M059J (cell line): ENCODE measurements at places on chromosomes 16 and 17. TPM values are rescaled to one million over a fixed set of nuclear protein-coding genes. Genes with fewer than 3 reads are reported as not detected.
A peak's percentile ranks its signal among the peaks of the same experiment; 100 is the strongest.

MLST8 gene
- 18.9 and 26.5 TPM in 2 replicates for total RNA-seq

- peak; percentile 65 for DNase-seq
Observed at GRCh38 chr17:38867179-38867967, 2.5 kb upstream of the LASP1 start.

DNA sequence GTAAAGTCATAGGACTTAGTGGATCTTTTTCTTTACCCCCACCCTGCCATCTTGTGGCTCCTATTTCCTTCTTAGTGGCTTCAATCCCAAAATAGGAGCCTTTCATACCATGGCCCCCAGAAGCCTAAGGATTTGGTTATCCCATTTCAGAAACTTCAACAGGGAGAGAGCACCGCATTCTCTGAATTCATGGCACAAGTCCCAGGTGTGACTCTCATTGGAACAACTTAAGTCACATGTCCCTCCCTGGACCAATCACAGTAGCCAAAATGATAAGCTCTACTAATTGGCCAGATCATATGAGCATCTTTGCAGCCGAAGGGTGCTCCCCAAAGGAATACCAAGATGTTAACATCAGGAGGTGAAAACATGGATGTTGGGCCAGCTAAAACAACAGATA, 43.2 kb downstream of the AXIN2 start:
- DNase-seq: peak; percentile 38

GRCh38 chr17:65202844-65203571, 65.8 kb downstream of the RGS9 start:
- DNase-seq: no peak

GRCh38 chr16:3027983-3028715, 4.3 kb downstream of the THOC6 start:
- DNase-seq: no peak

DNA sequence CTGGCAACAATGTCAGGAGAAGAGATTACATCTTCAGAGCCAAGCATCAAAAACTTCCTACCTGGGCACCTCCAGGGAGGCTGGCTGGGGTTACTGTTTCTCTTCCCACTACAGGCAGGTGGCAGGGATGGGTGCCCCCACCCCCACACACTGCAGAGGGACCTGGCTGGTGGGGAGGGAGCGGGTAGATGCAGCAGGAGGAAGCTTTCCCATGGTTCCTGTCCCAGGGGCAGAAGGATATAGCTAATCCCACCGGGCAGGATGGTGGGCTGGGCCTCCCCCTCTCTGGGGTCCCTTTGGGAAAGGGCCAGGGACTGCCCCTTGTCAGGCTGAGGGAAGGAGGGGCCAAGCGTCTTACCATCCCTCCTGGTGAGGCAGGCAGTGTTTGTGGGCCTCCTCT, 16.7 kb upstream of the MTMR4 start:
- no peak for DNase-seq

- no peak for DNase-seq
Observed at GRCh38 chr17:60165971-60166370, 16.2 kb downstream of the CA4 start.
